ENCODE measurements at places on chromosomes 11 and 22. TPM values are rescaled to one million over a fixed set of nuclear protein-coding genes. Genes with fewer than 3 reads are reported as not detected.

The FAM83F gene
- total RNA-seq: 4.2 TPM

DNA sequence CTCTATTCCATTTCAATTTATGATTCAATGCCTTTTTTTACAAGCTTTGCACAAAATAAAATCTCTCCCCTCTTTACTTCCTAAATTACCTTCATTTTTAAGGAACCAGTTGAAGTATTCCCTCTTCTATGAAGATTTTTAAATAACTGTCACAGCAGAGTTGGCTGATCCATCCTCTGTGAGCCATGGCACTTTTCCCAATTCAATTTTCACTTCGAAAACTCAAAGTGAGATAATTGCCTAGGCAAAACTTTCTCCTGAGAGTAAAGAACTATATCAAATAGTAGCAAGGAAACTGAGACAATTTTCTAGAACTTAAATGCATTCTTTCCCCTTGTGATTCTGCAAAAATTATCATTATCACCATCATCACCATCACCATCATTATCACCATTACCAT is 259.9 kb upstream of the ARHGAP20 start:
- no peak for ATAC-seq

GRCh38 chr11:34676227-34676626 is 55.3 kb downstream of the EHF start:
- no peak for ATAC-seq

- ATAC-seq: no peak
Observed at GRCh38 chr11:50088231-50088630, 55.6 kb downstream of the OR4C45 start.

- ATAC-seq: peak; percentile 26
Observed at GRCh38 chr22:32827049-32827602, 25.6 kb downstream of the TIMP3 start.

- ATAC-seq: no peak
Observed at GRCh38 chr11:16859651-16860050, 121.2 kb downstream of the C11orf58 start.

DNA sequence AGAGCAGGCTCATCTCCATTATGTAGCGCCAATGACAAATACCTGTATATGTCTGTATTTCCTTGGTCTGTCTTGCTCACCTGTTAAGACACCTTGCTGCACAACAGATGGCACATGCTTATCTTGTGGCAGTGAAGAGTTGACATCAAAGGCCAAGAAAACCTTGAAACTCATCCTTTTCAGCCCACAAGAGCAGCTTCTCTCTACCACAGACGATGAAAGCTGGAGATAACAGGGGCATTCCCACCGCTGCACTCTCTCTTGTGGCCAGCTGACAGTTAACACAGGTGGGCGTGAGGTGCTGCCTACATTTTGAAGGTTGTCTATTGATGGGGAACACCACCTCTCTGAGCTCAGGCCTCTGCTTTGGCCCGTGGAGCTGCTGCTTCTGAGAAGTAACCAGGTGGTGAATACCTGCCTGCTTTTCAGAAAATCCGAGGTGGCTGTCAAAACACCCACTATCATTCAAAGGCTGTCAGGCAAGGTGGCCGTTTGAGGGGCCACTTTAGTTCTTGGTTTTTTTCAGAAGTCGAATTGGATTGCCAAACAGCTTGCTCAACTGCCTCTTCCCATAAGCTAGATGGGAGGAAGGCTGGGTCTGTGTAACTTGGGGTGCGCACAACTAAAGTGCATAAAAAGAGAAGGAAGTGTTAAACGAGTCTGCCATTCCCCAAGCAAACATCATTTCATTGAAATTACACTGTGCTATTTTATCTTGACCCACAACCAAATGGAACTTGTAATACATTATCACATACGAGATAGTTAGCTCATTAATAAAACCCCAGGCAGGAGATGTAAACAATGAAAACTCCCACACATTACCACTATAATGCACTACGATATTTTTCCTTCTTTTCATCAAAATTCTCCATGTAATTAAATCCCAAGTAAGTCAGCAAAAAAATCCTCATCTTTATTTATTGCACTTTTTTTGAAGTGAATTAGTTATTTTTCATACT is 87.1 kb upstream of the RAG2 start:
- no peak for ATAC-seq

DNA sequence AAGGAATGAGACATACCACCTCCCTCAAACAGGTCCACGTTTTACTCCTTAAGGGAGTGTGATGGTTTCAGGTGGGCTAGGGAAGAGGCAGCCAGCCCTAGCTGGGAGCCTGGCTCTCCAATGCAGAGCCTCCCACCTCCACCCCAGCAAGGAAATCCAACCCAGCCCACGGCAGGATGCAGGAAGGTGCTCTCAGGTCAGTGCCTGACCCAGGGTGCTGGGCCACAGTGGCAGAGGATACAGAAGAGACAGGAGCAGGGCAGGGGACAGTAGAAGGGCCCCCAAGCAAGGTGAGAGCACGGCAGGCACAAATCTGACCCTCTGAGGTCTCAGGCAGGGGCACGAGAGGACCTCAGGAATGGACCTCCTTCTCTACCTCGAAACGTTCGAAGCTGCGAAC is 26.9 kb upstream of the CCND1 start:
- ATAC-seq: no peak

GRCh38 chr11:35097814-35098455 is 41.0 kb upstream of the CD44 start:
- ATAC-seq: no peak

DNA sequence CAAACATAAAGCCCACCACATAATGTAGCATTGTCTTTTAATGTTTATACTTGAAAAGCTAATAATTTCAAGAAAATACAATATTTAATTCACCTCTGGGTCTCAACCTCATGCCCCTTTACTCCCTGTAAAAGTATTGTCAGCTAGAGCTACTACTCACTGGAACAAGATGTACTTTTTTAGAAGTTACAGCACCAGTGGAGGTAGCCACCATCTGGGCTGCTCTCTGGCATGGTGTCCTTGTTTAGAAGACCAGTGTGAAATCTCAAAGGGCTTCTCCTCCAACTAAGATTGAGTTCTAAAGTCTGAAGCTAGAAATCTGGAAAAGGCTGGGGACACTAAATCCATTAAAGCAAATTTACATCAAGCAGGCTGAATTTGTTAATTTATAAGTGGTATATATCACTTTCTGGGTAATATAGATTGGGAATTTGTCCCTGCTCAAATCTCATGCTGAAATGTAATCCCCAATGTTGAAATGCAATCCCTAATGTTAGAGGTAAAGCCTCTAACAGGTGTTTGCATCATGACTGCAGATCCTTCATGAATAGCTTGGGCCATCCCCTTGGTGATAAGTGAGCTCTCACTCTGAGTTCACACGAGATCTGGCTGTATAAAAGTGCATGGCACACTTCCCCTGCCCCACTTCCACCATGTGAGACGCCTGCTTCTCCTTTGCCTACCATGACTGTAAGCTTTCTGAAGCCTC is 47.6 kb downstream of the PITPNB start:
- ATAC-seq: no peak

DNA sequence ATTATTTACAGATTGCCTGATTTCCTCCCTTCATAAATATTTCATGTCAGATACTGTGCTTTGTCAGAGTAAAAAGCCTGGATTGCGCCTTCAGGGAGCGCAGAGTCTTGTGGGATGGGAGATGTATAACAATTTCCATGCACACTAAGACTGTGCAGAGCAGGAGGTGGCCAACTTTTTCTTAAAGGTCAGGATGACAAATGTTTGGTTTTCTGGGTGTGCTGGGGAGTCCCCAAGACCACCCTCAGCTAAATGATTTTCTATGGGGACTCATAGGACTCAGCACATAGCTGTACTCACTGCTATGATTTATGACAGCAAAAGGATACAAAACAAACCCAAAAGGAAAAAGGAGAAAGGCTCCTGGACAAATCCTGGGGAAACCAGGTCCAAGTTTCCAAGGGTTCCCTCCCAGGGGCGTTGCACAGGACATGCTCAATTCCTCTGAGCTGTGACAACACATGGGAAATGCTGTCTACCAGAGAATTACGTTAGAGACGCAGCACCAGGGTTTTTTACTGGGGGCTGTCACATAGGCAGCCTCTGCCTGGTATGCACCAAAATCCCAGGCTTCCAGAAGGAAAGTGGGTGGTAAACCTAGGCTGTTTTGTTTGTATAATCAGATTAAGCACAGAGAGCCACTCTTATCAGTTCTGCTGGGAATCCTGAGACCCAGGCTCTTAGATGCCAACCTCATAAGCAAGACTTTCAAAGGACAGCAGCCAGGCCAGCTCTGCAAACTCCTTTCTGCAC is 59.1 kb downstream of the CSNK2A3 start:
- ATAC-seq: no peak

Data from gastroesophageal sphincter (tissue), 4 donors.